ENCODE measurements at places on chromosomes 7 and 10.

GRCh38 chr10:128926711-128927110 lies 540.3 kb upstream of the MGMT start:
- no peak for DNase-seq

- DNase-seq = no peak
Observed at GRCh38 chr10:132914732-132915131, 27.6 kb downstream of the CFAP46 start.

- no peak for DNase-seq
Observed at GRCh38 chr7:105655500-105656380, 74.4 kb upstream of the EFCAB10 start.

DNA sequence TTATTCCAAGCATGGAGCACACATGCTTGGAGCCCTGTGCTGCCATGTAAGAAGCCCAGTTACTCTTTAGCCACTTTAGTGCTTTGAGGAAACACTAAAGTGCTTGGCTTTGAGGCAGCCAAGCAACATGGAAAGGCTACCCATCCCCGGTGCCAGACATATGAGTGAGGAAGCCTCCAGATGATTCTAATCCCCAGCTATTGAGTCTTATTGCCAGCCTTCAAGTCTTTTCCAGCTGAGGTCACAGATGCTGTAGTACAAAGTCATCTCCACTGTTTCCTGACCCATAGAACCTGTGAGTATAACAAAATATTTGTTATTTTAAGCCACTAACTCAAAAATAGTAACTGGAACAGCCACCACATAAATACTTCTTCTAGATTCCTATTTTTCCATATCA lies 91.4 kb upstream of the CYP26C1 start:
- no peak for DNase-seq

Measured in osteocyte (in vitro differentiated cells).